Pancreas (tissue), 10 donors: ENCODE measurements at places on chromosomes 4 and X. TPM values are rescaled to one million over a fixed set of nuclear protein-coding genes. Genes with fewer than 3 reads are reported as not detected.

DNA sequence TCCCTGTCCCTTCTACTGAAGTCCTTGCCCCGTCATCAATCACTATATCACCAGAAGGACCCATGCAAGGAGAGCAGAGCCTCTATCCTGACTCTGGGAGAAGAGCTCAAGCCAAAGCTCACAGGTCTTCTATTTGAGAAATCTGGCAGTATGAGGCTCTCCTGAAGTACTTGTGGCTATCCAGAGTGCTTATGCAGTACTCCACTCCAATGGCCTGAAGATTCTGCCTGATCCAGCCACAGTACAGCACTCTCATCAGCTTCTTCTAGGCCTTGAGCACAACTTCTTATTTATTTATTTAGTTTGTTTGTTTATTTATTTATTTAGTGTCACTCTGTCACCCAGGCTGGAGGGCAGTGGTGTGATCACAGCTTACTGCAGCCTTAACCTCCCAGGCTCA, 13.0 kb downstream of the USP26 start:
- DNase-seq: no peak

The GAB3 gene
- 1.2 TPM for polyA plus RNA-seq

GRCh38 chrX:125210146-125210545, 109.5 kb upstream of the TEX13C start:
- DNase-seq: no peak

GRCh38 chrX:41596596-41596995, 92.2 kb upstream of the GPR34 start:
- DNase-seq: no peak

- DNase-seq: no peak
Observed at GRCh38 chr4:64341711-64342110, 67.5 kb downstream of the TECRL start.

The PABPC5 gene
- 0.49 TPM for polyA plus RNA-seq

The NWD2 gene
- 0.02 TPM for polyA plus RNA-seq

The CXCL6 gene
- polyA plus RNA-seq: 2.0 TPM

The STS gene
- 1.1 TPM for polyA plus RNA-seq

The PALLD gene
- 22.4 TPM for polyA plus RNA-seq
